Pulmonary artery endothelial cell (primary cell): ENCODE measurements at places on chromosomes 1 and 21. TPM values are rescaled to one million over a fixed set of nuclear protein-coding genes. Genes with fewer than 3 reads are reported as not detected.

DNA sequence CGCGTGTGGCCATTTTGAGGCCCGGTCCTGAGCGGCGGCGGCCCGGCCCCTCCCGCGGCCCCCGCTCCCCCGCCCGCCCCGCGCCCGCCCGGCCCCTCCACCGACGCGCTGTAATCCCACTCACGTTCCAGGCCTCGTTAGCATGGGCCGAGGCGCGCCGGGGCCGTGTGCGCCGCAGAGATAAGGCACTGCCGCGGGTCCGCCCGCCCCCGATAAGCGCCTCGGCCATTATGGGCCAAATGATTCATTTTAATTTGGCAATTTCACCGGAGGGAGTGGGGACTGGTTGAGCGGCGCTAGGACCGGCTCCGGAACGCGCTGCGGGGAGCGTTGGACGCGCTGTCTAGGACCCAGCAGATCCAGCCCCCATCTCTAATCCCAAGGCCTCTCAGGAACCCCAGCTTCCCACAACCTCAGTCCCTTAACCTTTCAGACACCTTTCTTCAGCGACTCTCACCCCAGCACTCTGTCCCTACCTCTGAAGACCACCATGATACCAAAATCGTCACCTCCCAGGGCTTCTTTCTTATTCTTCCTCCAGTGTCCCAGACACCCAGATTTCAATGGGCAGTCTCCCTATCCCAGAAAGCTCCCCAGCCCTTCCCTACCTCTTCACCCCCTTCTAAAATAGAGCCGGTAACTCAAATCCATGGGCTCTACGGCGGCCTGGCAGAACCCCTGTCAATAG, at the start of gene TAL1:
TAL1 (minus strand) TSS at position 39 of the 688 bp plus-strand sequence. CDS start 6,337 bp downstream, outside the sequence.
- DNase-seq = no peak

The OR2T29 gene
- total RNA-seq = not detected in 2 replicates

- no peak for DNase-seq
These were observed 116.4 kb downstream of the CNIH3 start for GRCh38 chr1:224732377-224733026.

DNA sequence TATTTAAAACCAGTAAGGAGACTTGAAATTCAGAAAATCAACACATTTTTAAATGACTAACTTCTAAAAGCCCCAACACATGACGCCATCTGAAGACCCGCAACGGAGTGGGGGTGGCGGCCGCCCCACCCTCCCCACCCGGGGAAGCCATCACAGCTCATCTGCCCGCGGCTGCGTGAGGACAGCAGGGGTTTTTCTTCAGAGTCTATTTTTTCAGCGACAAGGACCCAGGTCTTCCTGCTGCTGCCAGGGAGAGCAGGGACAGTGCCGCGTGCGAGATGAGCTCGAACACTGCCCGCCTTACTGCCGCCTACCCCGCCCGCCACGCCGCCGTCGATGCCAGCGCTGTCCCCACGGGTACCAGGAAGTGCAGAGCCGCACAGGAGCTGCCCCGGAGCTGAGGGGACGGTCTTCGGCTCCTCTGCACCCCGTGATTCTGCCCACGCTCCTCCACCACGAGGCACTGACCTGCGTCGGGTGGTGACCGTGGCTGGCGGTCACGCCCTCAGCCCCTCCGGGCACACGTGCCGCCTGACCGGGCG, 79.0 kb downstream of the SKI start:
- DNase-seq = no peak
